ENCODE measurements at places on chromosomes 12 and 14.

DNA sequence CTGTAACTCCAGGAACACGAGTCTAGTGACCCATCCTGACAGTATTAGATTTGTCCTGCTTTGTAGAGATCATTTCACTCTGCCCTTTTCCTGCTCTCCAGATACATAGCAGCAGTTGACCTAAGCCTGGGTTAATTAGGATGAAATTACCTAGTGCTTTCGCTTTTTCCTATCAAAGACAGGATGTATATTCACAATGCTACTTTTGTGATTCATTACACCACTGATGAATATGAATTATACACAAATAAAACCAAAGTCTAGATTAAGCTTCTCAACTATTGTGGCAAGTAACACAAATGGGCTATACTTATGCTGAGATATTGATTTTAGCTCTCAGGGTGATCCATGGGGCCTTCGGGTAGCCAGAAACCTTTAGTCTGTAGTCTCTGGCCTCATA is 17.9 kb downstream of the CERS5 start:
- DNase-seq: no peak

DNA sequence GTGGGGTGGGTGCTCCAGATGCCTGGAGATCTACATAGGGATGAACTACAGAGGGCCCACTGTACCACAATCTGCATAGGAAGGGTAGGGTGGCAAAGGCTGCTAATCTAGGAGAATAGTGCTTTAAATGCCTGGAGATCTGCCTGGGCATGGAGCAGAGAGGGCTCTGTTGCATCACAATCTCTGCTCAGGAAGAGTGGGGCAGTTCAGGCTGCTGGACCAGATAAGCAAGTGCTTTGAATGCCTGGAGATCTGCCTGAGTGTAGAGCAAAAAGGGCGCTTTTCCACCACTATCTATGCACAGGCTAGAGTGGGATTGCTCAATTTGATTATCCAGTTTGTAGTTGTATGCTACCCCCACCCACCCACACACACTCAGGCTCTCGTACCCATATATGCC is 886.3 kb upstream of the SEL1L start:
- no peak for DNase-seq

- no peak for DNase-seq
Observed at GRCh38 chr14:30621354-30621939, 672 bp upstream of the SCFD1 start.

DNA sequence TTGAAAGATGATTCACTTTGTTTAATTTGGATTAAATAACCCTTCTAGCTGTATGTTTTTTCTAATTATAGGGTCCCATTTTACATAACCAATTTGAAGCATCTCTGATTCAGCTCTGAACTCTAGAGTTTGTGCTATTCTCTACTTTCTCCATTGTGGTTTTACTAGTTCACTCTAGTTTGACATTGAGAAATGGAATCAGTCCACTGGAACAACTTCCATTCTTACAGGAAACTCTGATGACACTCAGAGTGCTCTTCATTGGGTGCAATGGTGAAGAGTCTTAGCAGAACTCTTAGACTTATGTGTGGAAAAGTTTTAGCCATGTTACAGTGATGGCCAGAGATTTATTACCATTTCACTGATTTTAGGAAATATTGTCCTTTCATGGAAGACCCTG is 140.7 kb downstream of the DYRK2 start:
- no peak for DNase-seq

DNA sequence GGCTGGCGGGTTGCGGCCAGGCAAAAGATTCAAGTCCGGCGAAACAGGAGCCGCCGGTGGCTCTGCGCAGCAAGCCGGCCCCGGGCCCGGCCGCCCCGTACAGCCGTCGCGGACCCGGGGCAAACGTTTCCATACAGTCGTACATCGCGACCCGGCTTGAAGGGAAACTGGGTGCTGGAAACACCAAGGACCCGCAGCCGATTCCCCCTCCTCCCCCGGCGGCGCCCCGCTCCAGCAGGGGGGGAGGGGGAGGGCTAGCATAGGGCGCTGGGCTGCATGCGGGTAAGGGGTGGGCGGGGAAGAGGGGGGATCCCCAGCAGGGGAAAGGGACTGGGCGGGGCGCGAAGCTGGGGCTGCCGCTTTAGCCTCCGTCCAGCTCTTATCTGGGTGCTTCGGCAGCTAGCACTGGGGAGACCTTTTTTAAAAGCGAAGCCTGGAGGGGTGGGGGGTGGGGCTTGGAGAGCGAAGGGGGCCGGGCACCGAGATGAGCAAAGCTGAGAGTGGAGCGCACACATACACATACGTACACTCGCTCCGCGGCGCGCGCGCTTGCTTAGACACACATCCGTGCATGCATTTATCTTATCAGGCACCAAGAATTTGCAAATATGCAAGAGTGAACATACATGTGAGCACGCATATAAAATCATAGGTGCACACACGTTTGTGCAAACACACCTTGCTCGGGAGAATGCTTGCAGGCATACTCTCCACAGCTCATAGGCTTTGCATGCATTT is 11.9 kb downstream of the RARG start:
- peak; percentile 81 for DNase-seq

DNA sequence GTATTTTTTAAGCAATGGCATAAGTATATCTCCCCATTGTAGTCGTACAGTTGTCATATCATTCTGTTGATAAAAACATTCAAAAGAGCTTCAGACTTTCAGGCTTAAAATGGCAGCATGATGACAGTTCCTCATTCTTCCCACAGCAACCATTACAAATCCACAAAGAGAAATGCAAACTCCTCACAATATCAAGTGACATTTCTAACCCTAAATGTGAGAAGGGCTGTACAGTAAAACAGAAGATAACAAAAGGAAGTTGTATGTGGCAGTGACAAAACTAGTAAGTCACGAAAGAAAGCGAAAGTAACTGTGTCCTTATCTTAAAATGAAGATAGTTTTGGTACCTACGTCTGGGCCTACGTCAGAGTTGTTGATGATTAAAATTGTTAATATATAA is 46.7 kb downstream of the GXYLT1 start:
- DNase-seq: peak; percentile 66

DNA sequence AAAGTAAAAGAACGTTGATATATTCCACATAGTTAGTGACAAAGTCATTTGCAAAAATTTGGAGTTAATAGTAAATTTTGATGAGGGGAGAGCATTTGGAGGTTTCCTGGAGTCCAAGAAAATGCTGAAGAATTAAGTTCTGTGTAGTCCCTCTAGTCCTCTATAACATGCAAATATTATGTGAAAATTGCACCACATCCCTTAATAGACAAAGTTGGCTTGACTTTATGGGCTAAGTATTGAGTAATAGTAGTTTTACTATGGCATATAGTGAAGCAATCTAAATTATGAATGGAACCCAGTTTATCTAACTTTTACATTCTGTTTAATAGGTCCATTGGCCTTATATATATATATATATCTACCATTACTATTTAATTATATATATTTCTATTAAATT is 66.4 kb upstream of the DCN start:
- no peak for DNase-seq

GRCh38 chr14:21367582-21368144 is 16.2 kb downstream of the SUPT16H start:
- DNase-seq: no peak

- DNase-seq: no peak
Observed at GRCh38 chr12:64660237-64661018, 50.1 kb downstream of the RASSF3 start.

GRCh38 chr14:73311708-73312030 is 74.4 kb downstream of the PAPLN start:
- DNase-seq: no peak

DNA sequence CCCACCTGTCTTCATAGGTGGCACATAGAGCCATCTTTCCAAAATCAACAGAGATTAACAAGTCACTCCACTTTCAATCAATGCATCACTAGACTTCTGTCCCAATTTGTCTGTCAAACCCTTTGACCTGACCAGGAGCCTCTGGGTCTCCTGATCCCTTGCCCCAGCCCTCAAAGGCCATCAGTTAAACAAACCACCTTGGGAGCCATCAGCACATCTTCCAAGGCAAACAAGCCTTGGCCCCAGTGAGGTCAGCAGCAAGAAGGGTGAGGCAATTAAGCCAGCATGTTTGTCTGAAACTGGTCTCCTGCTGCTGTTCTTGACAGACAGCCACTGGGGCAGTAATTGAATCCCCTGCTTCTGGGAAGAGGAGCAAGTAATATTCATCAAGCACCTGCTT is 742.8 kb upstream of the TBX3 start:
- DNase-seq: no peak

- no peak for DNase-seq
Observed at GRCh38 chr12:102959391-102959790, 1.9 kb downstream of the ASCL1 start.
